ENCODE measurements at places on chromosomes 12 and 14.
A peak's percentile ranks its signal among the peaks of the same experiment; 100 is the strongest.

DNA sequence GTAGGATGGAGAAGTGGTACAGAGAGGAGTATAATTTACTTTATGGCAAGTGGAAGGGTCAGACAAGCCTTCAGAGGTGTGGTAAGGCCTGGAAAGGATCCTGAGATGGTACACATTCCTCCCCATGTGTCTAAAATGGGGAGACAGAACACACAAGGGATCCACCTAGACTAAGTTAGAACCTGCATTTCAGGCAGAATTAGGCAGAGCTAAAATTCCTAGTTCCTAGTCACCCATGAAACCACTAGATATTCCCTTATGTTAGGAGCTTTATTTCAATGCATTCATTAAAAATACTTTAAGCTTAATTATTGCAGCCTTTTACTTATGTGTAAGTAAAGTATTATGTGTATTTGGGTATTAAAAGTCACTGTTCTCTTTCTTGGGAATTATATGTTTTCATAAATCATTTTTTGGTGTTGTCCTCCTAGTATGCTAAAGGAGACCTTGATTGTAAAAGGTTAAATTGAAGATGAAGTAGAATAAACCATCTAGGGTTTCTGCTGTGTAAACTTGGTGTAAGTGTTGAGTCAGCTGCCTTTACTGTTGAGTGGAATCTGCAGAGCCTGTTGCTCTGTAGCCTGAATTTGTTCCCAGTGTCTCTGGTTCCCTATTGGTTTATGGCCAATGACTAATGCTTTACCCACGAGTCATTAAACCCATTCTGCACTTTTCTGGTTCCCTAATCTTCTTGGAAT, 423.2 kb downstream of the ATP23 start:
- peak; percentile 99 for DNase-seq

GRCh38 chr14:65850429-65851135, 438.1 kb downstream of the FUT8 start:
- DNase-seq = no peak

GRCh38 chr12:115135800-115136211, 451.8 kb upstream of the TBX3 start:
- DNase-seq = peak; percentile 19

DNA sequence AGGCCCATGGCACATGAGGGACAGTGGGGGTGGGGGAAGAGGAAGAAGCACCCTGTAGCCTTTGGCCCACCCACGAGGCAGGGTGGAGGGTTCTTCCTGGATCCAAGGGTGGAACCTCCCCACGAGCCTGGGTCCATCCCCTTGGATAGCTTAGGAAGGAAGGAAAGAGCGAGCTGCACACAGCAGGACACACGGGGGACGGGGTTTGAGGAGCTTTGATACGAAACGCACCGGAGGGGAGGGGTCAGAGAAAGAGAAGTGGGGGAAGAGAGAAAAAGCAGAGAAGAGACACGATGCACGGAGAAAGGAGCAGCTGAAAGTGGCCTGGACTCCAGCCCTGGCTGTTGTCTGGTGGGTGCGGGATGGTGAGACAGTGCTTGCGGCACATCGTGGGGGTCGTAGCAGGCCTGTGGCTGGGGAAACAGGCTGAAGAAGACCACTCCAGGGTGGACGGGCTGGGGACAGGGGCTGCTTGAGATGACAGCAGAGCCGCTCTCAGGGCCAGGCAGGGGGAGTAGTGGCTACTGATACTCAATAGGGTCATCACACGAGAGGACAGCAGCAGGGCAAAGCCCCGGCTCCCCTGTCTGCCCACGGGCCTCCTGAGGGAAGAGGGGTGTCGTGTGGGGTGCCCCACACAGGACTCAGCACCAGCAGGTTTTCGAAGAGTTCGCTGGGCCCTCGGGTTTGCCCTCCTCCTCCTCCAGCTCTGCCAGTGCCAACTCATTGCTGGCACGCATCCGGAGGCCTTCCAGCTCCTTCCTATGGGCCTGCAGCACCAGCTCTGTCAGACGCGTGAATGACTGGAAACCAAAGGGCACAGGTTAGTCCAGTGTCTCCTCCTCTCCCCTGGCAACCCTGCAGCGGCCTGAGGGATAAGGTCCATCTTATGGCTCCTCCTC, 5.4 kb upstream of the GPX2 start:
- no peak for DNase-seq

DNA sequence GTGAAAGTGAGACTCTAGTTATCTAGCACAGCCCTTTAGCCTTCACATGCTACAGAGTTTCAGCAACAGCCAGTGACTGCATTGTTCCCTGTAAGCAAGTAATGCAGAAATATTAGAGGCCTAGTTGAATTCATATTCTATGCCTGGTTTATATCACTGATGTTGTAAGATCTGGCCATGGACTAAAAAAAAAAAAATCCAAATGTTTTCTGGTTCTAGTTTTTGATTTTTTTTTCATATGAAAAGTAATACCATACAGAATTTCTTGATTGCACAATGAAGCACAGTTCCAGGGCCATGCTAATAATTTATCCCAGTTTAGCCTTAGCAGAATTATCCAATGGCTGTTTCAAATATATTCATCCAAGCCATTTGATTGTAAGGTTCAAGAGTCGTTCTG, 341.5 kb upstream of the DDHD1 start:
- DNase-seq = no peak

DNA sequence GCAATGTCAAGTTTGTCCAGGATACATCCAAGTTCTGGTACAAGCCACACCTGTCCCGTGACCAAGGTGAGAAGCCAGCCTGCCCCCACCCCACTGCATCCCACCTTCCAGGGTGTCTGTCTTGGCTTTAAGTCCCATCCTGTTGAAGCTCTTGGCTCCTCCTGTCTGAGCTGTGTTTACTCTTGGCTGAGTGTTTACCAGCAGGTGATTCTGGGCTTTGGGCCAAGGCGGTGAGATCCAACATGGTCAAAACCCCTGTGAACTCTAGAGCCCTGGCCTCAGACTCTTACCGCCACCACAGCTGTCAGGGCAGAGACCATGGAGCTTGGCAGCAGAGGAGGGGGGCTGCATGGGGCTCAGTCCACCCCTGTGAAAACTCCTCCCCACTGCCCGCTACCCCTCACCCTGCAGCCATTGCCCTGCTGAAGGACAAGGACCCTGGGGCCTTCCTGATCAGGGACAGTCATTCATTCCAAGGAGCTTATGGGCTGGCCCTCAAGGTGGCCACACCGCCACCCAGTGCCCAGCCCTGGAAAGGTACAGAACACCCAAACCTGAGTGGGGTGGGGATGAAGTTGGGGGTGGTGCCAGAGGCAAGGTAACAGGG, 11.6 kb downstream of the TNS2 start:
- no peak for DNase-seq

DNA sequence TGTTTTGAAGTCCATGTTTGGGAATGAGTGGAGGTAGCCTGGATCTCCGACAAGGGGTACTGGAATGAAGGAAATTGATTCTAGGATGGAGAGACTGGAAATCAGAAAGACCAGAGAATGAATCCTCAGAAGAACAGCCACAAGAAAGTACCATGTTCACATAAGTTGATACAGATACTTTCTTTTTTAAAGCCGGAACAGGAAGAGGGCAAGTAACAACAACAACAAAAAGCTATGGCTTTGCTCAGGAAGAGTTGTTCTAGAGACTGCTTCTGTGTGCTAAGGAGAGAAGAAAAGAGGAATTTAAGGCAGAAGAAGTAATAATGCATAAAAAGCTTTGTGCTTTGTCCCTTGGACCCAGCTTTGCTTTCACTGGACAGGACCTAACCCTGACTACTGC, 6.2 kb downstream of the TC2N start:
- DNase-seq = no peak

- no peak for DNase-seq
Observed at GRCh38 chr12:1539135-1539534, 55.2 kb downstream of the FBXL14 start.

- DNase-seq = peak; percentile 74
Observed at GRCh38 chr12:18899678-18900317, 161.9 kb downstream of the CAPZA3 start.

DNA sequence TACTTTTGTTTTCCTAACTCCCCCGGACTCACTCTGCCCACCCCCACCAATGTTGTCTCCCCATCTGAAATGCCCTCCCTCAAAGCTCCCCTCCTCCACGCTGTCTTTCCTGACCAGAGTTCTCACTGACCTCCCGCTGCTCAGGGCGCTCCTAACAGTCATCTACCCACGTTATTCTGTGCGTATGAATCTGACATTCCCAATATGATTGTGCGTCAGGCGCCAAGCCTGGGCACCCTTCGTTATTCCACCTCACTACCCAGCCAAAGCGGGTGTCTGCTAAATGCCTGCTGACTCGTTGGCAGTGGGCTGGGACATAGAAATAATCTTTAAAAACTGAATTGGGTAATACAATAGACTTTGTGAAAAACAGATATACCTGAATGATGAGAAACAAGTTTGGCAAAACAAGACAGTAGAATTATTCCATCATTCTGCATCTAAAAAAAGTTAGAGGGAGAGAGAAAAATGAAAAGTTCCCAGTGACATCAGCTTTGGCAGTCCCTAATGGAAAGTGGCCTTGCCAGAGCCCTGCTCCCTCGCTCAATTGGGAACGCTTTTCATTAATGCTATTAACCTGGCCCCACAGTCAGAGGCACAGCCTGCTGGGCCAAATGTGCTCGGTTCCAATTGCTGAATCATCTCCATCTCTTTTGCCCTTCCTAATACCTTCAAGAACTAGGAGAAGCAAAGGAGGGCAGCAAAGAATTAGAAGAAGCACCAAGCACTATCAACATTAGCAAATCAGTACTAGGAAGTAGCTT, 74.0 kb upstream of the PLXNC1 start:
- peak; percentile 72 for DNase-seq

DNA sequence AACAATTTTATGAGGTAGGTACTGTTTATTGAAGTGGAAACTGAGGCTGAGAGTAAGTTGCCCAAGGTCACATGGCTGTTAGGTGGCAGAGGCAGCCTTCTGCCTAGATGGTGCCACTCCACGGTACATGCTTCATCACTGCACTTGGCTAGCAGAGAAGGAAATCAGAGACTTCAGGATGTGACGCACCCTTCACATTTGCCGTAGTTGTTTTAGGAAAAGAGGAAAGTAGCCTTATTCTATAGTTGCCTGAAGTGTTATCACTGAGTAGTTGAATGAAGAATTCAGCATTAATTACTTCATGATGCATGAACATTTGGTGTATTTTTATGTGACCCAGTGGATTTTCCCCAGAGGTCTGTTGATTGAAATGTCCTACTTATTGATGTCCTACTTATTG, 55.7 kb downstream of the ERC1 start:
- DNase-seq = no peak

GRCh38 chr12:49059045-49059298, 1.6 kb downstream of the KMT2D start:
- no peak for DNase-seq

DNA sequence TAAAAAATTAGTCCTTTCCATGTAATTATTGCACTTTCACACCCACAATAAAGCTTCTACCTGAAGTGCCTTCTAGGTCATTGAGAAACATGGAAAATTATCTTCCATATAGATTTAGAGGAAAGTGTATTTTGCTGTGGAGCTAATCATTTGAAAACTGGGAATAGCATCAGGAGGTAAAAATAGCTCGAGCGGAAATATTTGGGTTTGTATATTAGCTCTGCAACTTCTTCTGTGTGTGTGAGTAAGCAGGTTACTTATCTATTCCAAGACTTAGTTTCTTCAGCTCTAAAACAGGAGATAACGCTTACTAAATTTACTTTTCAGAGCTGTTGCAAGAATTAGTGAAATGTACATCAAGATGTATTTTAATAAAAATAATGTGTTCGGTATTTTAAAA, 95.0 kb upstream of the MON2 start:
- DNase-seq = no peak

- DNase-seq = no peak
Observed at GRCh38 chr12:131139363-131140068, 185.8 kb downstream of the ADGRD1 start.

GRCh38 chr12:52151837-52152783, 39.7 kb downstream of the KRT80 start:
- DNase-seq = peak; percentile 54

GRCh38 chr14:79578470-79578869, 632.8 kb downstream of the DIO2 start:
- no peak for DNase-seq

GRCh38 chr12:53482626-53483168, 16.6 kb downstream of the MAP3K12 start:
- DNase-seq = no peak

- no peak for DNase-seq
Observed at GRCh38 chr14:105487449-105487985, 831 bp downstream of the CRIP1 start.

- DNase-seq = no peak
Observed at GRCh38 chr12:108004319-108004718, 124.8 kb upstream of the WSCD2 start.

GRCh38 chr12:110354172-110354780, 49.2 kb downstream of the ANAPC7 start:
- DNase-seq = no peak

GRCh38 chr12:18905134-18905533, 167.2 kb downstream of the CAPZA3 start:
- no peak for DNase-seq

- DNase-seq = no peak
Observed at GRCh38 chr12:91940826-91941570, 204.6 kb downstream of the BTG1 start.

GRCh38 chr12:50213439-50213838, 46.3 kb upstream of the CERS5 start:
- DNase-seq = no peak
